ENCODE measurements at places on chromosomes 6 and 20.

- DNase-seq: no peak
Measured at GRCh38 chr6:143150281-143150680, 89.6 kb downstream of the AIG1 start.

- no peak for DNase-seq
Measured at GRCh38 chr6:16635810-16636602, 125.3 kb downstream of the ATXN1 start.

DNA sequence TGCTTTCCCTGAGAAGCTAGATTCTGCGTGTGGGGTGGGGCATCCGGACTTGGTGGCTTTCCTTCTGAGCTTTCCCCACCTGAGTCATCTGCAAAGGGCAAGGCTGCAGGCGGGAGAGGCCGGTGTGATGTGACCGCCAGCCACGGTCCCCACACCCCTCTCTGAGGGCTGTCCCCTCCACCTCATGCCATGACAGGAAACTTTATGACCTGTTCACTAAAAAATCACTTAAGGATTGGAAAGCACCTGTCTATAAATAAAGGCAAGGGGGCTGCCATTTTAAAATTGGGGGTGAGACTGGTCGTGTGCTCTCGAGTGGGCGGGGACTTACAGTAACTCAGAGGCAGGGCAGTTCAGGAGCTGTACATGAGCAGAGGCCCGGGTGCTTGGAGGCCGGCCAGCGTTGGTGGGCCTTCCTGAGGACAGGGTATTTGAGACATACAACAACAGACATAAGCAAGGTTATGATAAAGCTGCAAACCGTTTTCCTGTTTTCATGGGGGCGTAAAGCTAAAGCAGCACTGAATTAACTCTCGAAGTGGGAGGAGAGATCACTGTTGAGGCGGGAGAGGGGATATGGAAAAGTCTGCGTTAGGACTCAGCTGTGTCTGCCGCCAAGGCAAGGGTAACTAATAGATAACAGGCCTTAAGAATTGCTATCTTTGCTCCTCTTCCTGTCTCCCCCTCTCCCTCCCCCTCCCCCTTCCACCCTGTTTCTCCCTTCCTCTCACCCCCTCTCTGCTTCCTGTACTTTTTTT lies 16.1 kb upstream of the SERPINB1 start:
- peak; percentile 48 for DNase-seq

DNA sequence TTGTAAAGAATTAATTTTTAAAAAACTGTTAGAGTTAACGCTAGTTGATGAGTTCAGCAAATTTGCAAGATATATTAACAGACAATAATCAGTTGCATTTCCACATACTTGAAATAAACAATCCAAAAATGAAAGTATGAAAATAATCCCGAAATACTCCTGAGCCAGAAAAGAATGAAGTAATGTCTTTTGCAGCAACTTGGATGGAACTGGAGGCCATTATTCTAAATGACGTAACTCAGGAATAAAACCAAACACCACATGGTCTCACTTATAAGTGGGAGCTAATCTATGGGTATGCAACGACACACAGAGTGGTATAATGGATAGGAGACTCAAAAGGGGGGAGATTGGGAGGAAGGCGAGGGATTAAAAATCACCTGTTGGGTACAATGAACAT lies 872.9 kb upstream of the GJE1 start:
- DNase-seq: no peak

DNA sequence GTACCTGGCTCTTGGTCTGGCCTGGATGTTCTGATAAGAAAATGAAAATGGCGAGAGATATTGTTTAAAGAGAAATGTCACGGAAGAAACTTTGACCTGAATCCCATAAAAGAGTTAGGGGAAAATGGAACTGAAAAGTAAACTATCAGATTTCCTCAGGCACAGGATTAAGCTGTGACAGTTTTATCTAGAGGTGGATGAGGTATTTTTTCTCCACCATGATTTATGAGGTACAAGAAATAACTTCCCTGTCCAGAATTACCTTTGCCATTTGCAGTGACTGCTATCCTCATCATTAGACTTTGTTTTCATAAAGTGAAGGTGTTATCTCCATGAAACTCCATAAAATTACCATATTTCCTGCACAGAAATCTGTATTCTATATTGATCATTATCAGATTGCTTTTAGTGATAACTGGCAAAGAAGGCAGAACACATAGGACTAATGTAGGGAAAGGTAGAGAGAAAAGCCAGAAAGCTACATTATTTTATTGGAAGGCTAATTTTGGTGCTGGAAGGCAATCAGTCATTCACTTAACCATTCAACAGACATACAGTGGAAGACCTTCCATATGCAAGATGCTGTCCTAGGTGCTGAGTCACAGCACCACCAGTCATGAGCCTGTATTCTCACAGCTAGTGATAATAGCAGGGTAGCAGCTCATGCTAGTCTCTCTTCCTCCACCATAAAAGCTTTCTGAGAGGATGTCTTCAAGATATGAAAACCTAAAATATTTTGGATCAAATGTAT lies 427.3 kb upstream of the CITED2 start:
- DNase-seq: no peak

- DNase-seq: no peak
Measured at GRCh38 chr20:11274141-11274594, 600.4 kb upstream of the JAG1 start.

DNA sequence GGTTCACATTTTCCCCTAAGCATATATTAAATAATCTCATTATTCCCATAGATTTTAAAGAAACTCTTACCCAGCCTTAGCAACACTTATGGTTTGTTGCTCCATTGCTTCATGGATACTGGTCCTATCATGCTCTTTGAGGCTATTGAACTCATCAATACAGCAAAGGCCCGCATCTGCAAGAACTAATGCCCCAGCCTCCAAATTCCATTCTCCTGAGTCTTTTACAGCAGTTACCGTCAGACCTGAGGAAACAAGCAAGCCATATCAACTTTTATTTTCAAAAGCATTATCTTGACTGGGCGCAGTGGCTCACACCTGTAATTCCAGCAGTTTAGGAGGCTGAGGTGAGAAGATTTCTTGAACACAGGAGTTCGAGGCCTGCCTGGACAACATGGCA lies 37.7 kb upstream of the ASF1A start:
- no peak for DNase-seq

DNA sequence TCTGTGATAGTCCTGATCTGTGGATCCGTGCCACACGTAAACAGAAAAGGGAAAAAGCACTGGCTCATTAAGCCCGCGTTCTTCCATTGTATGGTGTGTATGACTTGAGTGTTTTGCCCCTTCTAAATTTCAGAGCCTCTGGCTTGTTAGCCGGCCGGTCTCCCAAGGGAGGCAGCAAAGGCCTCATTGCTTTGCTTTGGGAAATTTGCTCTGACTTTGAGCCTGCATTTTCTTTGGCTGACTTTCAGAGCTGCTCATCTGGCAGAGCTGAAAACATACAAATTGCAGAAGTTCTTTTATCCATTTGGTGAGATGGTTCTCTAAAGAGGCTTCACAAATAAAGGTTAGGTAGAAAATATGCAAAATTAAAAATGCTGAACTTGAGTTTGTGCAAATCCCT lies 123.0 kb downstream of the UTRN start:
- no peak for DNase-seq

DNA sequence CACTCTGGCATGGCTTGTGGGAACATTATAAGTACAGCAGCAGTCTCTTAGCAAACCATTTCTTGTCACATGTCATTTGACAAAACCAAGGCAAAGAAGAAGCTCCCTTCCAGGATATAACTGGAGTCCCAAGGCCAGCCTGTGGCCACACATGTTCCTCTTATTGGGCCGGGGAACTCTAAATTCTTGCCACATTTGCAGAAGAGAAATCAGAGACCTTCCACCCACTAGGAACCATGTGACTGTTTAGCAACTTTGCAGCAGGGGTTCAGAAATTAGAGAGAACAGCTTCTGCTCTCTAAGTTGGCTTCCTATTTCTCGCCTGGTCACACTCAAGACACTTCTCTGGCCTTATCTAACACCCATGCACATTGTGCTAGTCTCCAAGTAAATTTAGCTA lies 20.4 kb upstream of the MEP1A start:
- DNase-seq: no peak

DNA sequence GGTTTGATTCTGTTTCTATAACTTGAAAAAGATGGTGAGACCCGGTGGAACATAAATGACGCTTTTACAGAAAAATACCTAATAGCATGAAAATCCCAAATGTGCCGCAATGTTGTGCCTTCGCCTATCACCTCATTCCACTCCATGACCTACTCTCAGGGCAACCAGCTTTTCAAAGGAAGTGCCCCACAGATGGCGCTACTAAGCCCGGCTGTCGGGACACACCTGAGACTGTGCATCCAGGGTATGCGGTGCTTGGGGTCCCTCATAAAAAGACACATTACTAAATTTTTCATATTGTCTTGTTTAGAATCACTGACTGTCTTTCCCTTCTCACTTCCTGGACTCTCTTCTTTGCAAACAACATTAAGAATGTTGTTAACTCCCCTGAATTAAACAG lies 145.5 kb upstream of the RPS6KA2 start:
- no peak for DNase-seq

DNA sequence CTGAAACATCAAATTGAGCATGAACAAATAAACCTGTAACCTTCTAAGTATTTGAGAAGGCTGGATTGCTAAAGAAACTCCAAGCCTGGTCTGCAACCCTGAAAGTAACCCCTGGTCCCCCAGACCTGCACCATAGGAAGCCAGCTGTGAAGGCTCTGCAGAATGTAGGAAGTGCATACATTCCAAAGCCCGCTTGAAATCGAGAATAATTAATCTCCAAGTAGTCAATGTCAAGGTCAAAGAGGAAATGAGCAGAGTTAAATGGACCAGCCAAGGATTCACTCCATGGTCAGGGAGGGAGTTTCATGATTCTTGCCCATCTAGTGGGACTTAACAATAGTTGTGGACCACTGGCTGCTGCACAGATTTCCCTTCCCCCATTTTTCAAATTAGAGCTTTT lies 107.6 kb upstream of the RNF24 start:
- DNase-seq: no peak

GRCh38 chr6:21348504-21349195 lies 244.9 kb upstream of the SOX4 start:
- DNase-seq: no peak

Measured in activated naive CD4-positive, alpha-beta T cell treated with anti-CD3 and anti-CD28 coated beads, Interleukin-2, amount 50 U/mL, for 16 hours (primary cell).